Heart right ventricle (tissue), 16 donors: ENCODE measurements at places on chromosomes 3 and 15.
A peak's percentile ranks its signal among the peaks of the same experiment; 100 is the strongest.

DNA sequence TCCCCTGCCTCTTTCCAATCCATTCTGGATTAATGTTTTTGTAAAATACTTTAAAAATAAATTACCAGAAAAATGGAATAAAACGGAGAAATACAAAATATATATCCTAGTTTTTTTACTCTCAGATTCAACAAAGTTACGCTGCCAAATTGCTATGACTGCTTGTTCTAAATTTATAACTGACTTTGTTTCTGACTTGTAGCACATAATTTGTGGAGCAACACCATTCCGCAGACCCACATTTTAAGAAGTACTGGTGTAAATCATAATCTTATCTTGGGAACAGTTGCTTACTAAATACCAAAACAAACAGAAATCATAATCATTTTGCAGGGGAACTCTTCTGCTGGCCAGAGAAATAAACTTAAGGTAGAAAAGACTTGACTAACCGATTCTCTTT, 339.4 kb upstream of the CBLB start:
- DNase-seq, result no peak

DNA sequence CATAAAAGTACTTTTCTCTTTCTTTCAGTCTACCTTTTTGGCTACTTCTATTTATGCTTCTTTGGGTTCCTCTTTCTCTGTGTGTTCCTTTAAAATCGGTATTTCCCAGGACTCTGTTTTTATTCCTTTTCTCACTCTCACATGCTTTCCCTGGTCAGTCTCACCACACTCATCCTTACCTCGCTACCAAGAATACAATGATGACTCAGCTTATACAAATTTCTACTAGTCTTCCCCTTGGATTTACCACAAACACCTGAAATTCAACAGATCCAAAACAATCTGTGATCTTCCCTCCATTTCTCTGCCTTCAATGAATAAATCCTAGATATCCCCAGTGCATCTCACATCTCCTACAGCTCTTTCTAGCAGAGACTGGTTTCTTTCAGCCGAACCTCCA, 52.9 kb downstream of the TUBGCP4 start:
- no peak for DNase-seq

GRCh38 chr3:12839156-12839946, 2.0 kb downstream of the RPL32 start:
- no peak for DNase-seq

DNA sequence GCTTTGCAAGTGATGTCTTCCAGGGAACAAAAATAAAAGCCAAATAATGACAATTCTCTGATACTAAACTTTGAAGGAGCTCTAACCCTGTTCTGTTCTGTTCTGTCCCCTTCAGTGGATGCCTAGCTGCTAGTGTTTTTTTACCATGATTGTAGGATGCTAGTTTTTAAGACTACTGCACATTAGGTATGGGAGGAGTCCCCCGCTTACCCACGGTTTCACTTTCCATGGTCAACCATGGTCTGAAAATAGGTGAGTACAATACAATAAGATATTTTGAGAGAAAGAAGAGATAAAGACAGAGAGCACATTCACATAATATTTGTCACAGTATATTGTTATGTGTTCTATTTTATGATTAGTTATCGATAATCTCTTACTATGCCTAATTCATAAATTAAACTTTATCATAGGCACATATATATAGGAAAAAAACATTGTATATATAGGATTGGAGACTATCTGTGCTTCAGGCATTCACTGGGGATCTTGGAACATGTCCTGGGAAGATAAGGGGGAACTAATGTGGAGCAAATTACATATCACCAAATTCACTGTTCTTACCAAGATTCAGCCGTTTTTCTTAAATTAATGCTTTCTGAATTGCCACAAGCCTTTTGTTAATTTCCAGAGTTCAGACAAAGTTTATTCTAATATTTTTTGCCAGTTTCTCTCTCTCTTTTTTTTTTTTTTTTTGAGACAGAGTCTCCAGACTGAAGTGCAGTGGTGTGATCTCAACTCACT, 32.8 kb upstream of the POMGNT2 start:
- no peak for DNase-seq

DNA sequence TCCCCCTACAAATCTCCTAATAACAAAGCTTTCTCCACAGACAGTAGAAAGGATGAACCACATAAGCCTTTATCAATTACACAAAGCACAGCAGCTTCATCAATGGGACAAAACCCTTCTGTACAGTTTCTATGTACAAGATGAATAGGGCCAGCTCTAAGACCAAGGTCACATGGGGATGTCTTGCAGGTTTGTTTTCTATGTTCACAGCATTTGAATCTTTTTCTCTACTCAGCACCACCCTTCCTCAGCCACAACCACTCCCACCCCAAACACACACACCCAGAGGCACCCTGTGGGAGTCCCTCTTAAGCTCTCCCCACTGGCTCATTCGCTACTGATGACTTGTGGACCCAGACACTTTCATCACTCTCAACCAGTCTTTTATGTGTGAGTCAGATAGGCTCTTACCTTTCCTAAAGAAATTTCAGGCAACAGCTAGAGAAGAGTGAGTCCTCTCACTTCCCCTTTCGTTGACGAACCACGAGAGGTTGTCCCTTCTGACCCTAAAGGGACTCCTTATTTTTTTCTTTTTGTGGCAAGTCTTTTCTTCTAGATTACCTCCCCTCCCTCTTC, 57.9 kb downstream of the ARHGAP31 start:
- no peak for DNase-seq

DNA sequence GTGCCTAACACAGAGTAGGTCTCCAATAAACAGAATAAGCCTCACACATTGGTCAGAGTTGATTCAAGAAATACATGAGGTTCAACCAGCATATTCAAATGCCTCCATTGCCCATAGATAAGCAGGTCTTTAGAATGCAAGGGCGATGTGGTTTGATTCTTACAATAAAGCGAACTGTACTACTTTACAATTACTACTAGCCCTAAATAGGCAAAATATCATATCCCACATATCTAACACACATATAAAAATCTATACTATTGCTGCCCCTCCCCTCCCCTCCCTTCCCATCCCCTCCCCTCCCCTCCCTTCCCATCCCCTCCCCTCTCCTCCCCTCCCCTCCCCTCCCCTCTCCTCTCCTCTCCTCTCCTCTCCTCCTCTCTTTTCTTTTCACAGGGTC, 6.7 kb upstream of the GRM7 start:
- no peak for DNase-seq

DNA sequence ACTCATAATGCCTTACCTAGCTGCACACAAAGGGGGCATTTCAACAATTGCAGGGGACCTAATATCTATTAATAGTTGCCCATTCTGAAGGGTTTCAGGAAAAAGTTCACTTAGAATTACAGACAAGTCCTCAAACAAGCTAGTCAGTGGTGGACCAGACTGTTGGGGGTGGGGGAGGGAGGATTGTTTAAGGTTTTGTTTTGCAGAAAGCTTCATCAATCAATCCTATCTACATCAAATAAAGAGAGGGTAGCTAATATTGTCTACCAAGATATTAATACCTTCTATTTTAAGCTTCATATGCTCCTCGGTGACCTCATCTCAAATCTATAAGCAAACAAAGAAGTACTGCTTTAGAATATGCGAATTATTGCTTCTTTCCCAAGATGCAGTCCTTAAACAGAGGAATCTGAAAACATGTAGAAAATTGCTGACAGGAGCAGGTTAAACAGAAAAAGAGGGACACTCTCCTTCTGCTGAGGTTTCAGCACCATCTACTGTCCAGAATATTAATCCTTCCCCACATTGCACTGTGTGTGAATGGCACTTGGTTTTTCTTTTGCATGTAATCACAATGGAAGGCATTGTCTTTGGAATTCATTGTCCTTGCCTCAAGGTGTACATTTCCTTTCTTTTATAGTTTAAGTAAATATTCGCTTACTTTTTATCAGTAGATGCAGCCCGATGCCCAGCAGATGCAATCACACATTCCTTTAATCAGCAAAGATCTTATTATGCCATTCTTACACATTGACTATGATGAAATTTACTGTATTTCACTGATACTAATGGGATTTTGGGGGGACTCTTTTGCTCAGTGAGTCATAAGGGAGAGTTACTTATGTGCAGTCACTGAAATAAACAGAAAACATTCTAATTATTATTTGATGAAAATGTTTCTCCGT, 94.7 kb downstream of the IL5RA start:
- no peak for DNase-seq

- DNase-seq, result no peak
These were observed 135.3 kb downstream of the FMN1 start for GRCh38 chr15:33059184-33059583.

GRCh38 chr3:58824285-58824684, 157.7 kb upstream of the FAM3D start:
- DNase-seq, result peak; percentile 28

DNA sequence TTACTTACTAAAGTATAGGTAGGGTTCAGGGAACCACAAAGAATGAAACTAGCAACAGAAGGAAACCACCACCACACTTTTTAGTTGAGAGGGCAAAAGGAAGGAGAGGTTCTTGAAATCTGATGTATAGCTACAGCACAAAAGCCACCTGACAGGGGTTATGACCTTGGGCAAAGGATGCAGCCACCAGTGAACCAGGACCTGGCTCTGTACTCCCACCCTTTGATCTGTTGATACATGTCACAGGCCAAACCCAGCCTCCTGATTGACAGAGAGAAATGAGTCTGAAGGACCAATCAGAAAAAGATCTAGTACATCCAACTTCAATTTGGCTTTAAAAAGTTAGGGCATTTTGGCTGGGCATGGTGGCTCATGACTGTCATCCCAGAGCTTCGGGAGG, 20.0 kb upstream of the BLM start:
- no peak for DNase-seq
